NCI-H510A (cell line): ENCODE measurements at places on chromosomes 3 and 15.

DNA sequence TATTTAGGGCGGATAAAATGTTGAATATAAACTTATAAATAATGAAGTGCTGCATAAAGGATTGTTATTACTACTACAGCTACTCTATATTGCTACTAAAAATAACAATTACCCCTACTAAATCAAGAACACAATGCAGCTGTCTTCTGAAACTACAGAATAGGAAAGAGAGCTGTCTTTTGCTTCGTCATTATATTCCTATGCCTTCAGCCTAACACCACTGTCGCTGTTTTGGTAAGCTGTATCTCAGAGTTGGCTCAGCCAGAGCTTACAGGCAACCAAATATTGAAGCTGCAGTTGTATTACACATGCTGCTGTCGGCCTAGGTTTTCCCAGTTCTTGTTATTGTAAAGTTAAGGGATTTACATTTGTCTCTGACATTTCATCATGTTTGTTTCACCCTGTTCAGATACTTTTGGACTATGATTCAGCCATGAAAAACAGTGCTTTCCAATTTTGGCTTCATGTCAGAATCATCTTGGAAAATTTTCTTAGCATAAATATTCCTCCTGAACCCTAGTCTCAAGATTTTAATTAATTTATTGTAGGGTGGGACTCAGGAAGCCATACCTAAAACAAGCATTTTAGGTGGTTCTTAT, 31.3 kb upstream of the LPP start:
- DNase-seq = no peak

GRCh38 chr3:124890573-124891190, 3.5 kb upstream of the ITGB5 start:
- no peak for DNase-seq

DNA sequence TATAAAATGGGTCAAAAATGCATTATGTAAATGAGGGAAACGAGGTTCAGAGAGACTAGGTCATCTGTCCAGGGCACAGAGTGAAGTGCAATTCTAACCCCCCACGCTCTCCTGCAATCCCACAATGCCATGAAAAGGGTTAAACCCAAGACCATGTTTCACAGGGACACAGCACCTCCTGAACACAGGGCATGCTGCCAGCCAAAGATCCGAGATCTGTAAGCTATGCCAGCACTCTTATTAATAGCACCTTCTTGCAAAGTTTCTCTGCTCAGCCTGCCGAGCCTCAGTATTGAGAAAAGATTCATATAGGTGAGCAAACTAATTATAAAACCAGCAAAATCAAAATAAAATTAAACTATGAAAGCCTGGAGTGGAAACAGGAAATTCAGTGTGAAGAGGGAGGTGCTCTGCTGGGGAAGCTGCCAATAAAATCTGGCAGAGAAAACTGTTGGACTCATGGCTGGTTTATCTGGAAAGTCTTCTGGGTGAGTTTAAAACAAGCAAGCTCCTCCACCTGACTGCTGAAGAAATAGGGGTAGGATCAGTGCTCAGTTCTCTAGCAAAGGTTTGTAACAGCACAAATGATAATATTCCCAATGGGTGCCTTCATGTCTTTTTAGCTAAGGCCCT, 50.3 kb downstream of the LRIG1 start:
- no peak for DNase-seq

- DNase-seq = no peak
Observed at GRCh38 chr3:62133015-62133414, 240.3 kb downstream of the FEZF2 start.

GRCh38 chr3:136835089-136835812, 16.3 kb downstream of the SLC35G2 start:
- no peak for DNase-seq
